T follicular helper cell (primary cell): ENCODE measurements at places on chromosomes 7 and 10.

DNA sequence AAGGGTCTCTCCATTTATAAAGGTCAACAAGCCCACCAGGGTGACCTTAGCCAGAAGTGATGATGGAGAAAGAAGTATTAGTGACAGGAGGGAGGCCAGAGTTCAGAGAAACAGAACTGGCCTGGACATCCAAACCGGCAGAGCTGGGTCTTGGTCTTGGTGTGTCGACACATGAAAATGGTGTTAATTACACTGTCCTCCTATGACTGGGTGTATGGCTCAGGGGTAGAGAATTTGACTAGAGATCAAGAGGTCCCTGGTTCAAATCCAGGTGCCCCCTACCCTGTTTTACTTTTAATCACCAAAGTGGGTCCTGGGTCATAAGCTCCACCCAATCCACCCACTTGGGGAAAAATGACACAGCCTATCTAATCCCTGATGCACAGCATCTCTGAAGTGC, 110.6 kb upstream of the ZNF746 start:
- DNase-seq: no peak

DNA sequence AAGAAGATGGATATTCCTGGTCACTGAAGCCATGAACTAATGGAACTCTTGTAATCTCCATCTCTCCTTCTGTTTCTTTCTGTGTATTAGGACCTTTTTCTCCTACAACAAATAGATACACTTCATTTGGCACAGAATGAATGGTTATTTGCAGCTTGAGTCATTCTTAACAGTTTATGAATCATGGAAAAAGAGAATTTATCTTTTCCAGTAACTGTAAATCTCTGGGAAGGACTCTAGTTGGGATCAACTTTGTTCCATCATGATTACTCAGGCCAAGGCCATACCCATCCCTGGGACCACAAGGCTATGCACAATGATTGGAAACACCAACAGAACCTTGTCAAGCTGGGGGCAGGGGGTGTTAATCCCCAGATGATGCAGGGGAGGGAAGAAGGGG, 36.1 kb upstream of the MDFIC start:
- DNase-seq: no peak

GRCh38 chr7:151032936-151033863, 5.0 kb downstream of the ABCB8 start:
- DNase-seq: no peak

DNA sequence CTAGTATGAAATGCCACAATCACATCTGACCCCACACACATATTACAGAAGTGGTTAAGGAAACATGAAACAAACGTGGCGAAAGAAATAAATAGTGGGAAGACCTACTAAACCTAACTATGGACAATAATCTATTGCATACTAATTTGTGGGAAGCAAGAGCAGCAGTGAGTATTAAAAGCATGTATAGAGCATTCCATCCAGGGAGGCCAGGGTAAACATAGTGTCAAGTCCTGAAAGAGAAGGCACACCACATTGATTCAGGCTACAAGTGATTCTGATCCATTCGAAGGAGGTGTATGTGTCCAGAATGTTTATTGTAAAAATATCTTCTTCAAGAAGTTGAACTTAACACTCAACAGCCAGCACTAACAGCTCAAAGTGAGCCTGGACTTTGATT, 29.2 kb downstream of the CACNA2D1 start:
- no peak for DNase-seq

GRCh38 chr7:142598297-142598696, 151.0 kb upstream of the PRSS1 start:
- DNase-seq: no peak

DNA sequence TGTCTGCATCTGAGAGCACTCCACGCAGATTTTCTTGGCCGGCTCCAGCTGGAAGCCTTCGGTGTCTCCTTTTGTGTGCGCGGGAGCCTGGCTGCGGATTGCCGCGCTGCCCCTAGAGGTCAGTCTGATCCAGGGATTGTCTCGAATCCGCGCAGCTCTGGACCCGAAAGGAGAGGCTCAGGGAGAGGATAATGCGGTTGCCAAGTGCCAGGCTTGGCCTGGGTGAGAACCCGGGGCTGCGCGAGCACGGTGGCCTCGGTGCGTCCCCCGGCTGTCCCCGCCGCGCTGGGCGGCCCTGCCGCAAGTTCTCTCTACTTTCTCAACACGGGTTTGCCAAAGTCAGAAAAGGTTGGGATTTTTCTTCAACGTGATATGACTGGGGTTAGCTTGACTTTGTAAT, 140.9 kb downstream of the ADCYAP1R1 start:
- no peak for DNase-seq

DNA sequence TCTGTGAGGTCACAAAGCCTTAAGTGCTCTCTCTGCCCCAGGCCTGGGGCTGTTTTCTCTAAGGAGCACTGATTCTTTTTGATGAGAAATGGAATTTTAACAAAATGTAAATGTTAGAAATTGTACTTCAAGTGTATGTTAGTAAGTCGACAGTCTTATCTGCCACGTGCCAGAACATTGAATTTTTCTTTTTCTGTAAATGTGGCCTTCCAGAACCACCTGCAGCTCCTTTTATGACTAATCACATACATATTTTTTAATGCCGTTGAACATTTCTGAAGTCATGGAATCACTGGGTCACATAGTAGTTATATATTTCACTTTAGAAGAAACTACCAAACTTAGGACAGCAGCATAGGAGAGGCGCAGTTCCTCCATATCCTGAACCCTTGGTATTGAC, 38.0 kb downstream of the UBE3C start:
- DNase-seq: no peak

DNA sequence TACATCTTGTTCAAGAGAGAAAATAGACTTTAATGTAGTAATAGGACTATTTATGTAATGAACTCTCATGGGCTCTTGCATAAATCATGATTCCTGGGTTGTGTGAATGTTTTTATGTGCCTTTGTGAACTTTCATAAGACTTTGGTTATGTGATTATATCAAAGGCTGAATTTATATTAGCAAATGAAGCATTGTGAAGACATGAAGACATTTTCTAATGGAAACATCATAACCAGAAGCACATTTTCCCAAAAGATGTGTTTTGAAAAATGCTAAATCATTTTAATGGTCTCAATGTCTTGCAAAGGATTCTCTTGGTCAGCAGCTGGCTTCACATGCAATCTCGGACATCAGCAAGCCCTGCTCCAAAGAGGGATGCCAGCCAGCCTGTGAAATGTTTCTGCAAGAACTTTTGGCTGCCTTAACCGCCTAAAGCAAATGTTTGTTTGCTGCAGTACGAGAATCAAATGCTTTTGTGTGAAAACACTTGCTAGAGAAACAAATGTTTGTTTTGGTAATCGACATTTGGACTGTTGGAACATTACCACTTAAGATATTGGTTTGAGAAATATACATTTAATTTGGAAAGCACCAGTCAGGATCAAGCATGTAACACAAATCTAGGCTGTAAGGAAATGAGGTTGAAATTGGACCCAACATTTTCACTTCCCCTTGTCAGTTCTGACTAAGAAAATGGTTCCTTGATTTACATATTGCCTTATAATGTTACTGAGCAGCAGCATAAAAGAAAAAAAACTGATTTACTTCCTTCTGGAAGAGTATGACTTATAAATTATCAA, 102.1 kb downstream of the RTKN2 start:
- DNase-seq: no peak

DNA sequence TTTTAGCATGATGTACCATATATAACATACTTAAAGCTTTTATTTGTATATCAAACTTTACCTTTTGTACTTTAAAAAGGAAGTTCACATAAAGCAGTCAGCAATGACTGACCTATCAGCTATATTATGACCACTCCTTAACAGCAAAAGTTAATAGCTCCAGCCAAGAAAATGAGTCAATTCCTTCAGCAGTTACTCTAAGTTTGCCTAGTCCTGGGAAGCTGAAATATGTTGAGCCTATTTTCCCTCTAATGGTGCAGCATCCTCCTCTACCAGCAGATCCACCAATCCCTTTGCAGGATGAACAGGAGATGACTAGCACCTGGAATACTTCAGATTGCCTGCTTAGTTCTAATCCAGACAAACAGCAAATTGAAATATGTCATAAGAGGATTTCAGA, 64.2 kb downstream of the CUL2 start:
- no peak for DNase-seq

DNA sequence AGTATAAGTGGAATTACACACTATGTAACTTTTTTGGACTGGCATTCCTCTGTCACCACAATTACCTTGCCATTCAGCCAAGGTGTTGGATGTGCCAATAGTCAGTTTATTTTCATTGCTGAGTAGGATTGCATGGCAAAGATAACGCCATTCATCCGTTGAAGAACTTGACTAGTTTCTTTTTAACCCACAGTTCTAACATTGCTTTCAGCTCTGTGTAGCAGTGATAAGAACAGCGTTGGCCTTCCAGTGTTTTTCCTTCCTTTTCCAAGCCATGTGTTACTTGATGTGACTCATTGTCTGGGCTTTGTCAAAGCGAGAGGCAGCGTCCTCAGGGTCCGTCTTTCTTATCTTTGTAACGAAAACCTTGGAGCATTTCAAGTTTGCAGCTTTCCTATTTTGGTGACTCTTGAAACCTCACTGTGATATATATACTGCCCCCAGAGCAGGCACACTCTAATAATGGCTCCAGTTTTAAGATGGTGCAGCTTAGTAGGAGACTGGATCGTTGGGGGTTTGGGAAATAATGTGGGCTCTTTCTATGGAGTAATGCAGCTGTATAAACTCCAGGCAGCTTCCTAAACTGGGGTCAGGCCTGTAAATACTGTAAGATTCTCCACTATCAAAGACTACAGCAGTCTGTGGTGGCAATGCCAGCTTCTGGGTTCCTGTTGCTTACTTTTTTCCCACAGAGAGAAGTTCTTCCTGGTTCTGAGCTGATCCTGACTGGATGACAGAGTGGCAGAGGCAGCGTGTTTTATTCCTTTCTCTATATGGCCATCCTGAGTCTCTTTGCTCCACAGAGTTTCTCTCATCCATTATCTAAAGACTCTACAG, 41.7 kb downstream of the AKR1E2 start:
- no peak for DNase-seq

- no peak for DNase-seq
Measured at GRCh38 chr10:21364196-21365114, 161.0 kb downstream of the SKIDA1 start.

DNA sequence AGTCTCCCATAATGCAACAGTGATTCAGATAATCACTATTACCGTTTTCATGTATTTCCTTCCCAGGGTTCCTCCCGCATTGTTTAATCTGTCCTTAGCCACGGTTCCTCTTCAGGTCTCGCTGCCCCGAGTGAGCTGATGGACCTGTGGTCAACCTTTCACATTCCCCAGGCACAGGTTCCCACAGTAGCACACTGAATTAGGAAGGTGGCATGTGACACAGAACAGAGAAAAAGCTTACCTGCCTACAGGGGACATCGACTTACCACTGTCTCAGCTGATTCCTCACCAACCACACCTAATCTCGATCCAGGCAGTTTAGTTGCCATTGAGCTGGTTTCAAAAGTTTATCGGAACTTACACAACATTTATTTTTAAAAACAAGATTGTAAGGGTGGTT, 72.2 kb downstream of the MTURN start:
- DNase-seq: no peak

GRCh38 chr7:44383566-44383965, 58.2 kb upstream of the CAMK2B start:
- no peak for DNase-seq

DNA sequence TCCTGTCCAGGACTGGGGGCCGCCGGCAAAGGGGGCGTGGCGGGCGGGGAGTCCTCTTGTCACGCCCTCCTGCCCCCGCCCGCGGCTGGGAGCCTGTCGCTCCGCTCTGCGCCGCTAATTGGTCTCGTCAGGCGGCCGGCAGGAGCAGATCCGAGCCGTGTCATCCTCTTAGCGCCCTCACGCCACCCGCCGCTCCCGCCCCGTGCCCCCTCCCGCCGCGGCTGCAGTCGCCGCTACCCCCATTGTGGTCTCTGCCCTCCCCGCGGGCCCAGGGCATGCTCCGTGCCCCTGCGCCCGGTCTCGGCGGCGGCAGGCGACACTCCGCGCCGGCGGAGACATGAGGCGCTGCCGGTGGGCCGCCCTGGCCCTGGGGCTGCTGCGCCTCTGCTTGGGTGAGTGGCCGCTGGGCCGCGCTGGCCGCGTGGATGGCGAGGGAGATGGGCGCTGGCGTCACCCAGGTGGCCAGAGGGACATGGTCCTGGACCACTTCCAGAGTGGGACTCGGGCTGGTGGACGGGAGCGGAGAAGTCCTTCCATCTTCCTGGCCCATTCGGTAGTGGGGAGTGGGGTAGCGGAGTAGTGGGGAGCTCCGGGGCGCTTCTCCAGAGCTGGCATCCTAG, at the start of gene CDHR1:
Gene CDHR1, plus strand, starts transcription at position 114 of the 620 bp plus-strand sequence. Its CDS starts 224 bp downstream, at position 338.
- no peak for DNase-seq

- DNase-seq: no peak
Measured at GRCh38 chr10:95451568-95452524, 109.3 kb downstream of the SORBS1 start.

DNA sequence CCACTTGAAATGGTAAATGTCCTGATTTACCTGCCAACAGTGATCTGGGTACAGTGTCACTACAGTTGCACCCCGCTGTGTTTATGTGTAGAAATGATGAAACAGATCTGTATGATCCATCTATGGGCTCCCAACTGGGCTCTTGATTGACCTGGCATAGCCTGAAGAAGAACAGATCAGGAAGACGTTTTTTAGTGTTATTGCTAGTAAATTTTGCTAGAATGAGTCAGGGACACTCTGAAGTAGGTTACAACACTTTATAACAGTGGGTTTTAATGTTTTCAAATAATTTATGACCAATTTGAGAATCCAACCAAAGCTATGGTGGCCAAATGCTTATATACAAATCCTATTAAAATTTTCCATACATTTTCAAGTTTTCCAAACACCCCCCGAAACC, 110.3 kb downstream of the DKK1 start:
- DNase-seq: no peak

- no peak for DNase-seq
Measured at GRCh38 chr10:90847436-90847835, 10.4 kb downstream of the HTR7 start.

GRCh38 chr10:21740989-21741388, 207.0 kb downstream of the MLLT10 start:
- DNase-seq: peak; percentile 45

GRCh38 chr10:114576132-114576487, 82.0 kb downstream of the ABLIM1 start:
- DNase-seq: no peak
